Naive thymus-derived CD4-positive, alpha-beta T cell (primary cell): ENCODE measurements at places on chromosomes 7 and 10.

DNA sequence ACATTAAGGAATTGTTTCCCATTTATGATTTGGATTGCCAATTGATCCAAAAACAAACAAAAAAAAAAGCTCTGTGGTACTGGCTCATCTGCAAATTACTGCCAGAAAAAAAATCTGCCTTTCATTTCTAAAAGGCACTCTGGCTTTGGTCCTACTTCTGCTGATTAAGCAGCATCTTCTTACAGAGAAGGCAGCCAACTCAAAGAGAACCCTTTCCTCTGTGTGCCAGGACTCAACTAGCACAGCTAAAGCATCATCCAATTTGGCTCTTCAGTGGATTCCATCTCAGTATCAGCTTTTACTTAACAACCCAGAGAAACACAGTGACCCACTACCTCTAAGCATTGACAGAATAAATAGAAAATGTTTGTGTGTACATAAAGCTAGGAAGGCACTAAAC is 80.6 kb downstream of the GSAP start:
- H3K27ac ChIP-seq: no peak overlapping the region
- no peak overlapping the region for H3K4me3 ChIP-seq
- H3K36me3 ChIP-seq: no peaks in the 10 kb centered on the region
- DNase-seq: no peak
- no peaks in the 10 kb centered on the region for H3K27me3 ChIP-seq

DNA sequence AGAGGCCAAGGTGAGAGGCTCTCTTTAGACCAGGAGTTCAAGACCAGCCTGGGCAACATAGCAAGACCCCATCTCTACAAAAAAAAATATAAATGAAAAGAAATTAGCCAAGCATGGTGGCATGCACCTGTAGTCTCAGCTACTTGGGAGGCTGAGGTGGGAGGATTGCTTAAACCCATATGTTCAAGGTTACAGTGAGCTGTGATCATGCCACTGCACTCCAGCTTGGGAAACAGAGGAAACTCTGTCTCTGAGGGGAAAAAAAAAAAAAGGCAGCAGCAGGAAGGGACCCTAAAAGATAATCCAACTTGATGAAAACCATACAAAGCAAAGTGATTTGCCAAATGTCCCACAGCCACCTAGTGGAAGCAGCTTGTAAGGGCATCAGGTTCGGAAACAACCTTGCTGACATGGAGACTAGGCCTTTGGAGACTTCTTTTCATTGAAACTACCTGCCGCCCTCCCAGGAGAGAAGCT is 15.6 kb upstream of the PBLD start:
- H3K36me3 ChIP-seq: peaks cover 17% of the 10 kb centered on the region
- H3K27ac ChIP-seq: peak overlapping the region; percentile 15
- peak; percentile 53 for DNase-seq
- H3K27me3 ChIP-seq: no peaks in the 10 kb centered on the region

GRCh38 chr10:68261132-68261856 is 29.4 kb upstream of the ATOH7 start:
- DNase-seq: no peak
- H3K4me1 ChIP-seq: no peaks in the 10 kb centered on the region
- H3K36me3 ChIP-seq: no peaks in the 10 kb centered on the region
- no peak overlapping the region for H3K4me3 ChIP-seq
- H3K27ac ChIP-seq: no peak overlapping the region

GRCh38 chr7:47232751-47233412 is 349.0 kb downstream of the TNS3 start:
- no peak overlapping the region for H3K4me3 ChIP-seq
- H3K27ac ChIP-seq: no peak overlapping the region
- no peaks in the 10 kb centered on the region for H3K36me3 ChIP-seq

GRCh38 chr10:49038711-49039110 is 76.6 kb downstream of the VSTM4 start:
- no peaks in the 10 kb centered on the region for H3K4me1 ChIP-seq
- H3K36me3 ChIP-seq: no peaks in the 10 kb centered on the region
- no peaks in the 10 kb centered on the region for H3K27me3 ChIP-seq
- H3K27ac ChIP-seq: no peak overlapping the region

- DNase-seq: no peak
- no peaks in the 10 kb centered on the region for H3K36me3 ChIP-seq
- no peaks in the 10 kb centered on the region for H3K4me1 ChIP-seq
- no peak overlapping the region for H3K4me3 ChIP-seq
These were observed 105.9 kb upstream of the EEPD1 start for GRCh38 chr7:36047091-36047658.

GRCh38 chr7:77982926-77983550 is 184.5 kb downstream of the PHTF2 start:
- no peak overlapping the region for H3K4me3 ChIP-seq
- no peak for DNase-seq
- H3K36me3 ChIP-seq: no peaks in the 10 kb centered on the region
- no peaks in the 10 kb centered on the region for H3K4me1 ChIP-seq

DNA sequence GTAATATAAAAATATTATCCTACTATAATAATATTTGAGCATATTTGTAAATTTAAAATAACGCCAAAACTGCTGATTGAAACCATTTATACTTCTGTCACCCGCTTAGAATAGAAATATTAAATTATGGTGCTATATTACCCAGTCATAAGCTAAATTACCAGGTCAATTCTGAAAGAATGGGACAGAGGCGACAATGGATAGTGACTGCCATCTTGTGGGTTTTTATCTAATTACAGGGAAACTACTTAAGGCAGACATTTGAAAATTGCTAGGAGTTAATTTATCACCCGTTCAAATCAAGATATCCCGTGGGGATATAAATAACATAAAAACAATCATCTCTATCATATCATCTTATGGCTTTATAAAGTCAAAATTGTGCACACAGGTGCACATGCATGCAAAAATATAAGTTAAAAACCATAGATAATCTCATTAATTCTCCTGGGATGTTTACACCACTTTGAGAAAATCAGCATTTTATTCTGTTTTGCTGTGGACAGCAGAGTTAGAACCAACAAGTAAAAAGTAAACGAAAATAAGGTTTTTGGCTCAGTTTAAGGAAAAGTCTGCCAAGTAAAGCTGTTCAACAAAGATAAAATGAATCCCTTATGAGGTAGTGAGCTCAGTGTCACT is 41.3 kb upstream of the HPSE2 start:
- no peaks in the 10 kb centered on the region for H3K27me3 ChIP-seq
- H3K27ac ChIP-seq: no peak overlapping the region
- DNase-seq: no peak
- H3K36me3 ChIP-seq: no peaks in the 10 kb centered on the region
- no peak overlapping the region for H3K4me3 ChIP-seq

- no peaks in the 10 kb centered on the region for H3K27me3 ChIP-seq
- H3K4me3 ChIP-seq: no peak overlapping the region
- no peak overlapping the region for H3K27ac ChIP-seq
- DNase-seq: no peak
These were observed 488.9 kb downstream of the SH2D4B start for GRCh38 chr10:81026591-81026990.

- H3K36me3 ChIP-seq: no peaks in the 10 kb centered on the region
- H3K4me1 ChIP-seq: peaks cover 8% of the 10 kb centered on the region
- H3K4me3 ChIP-seq: no peak overlapping the region
- no peaks in the 10 kb centered on the region for H3K27me3 ChIP-seq
These were observed 73.5 kb downstream of the RTKN2 start for GRCh38 chr10:62194924-62195674.

- H3K27ac ChIP-seq: no peak overlapping the region
- no peaks in the 10 kb centered on the region for H3K4me1 ChIP-seq
- no peaks in the 10 kb centered on the region for H3K36me3 ChIP-seq
- DNase-seq: no peak
- H3K27me3 ChIP-seq: no peaks in the 10 kb centered on the region
These were observed 211.8 kb upstream of the PPP2R2D start for GRCh38 chr10:131689016-131689415.

- no peak overlapping the region for H3K4me3 ChIP-seq
- no peaks in the 10 kb centered on the region for H3K36me3 ChIP-seq
- DNase-seq: no peak
- H3K4me1 ChIP-seq: no peaks in the 10 kb centered on the region
- no peaks in the 10 kb centered on the region for H3K27me3 ChIP-seq
These were observed 79.6 kb upstream of the RET start for GRCh38 chr10:42997151-42997848.

DNA sequence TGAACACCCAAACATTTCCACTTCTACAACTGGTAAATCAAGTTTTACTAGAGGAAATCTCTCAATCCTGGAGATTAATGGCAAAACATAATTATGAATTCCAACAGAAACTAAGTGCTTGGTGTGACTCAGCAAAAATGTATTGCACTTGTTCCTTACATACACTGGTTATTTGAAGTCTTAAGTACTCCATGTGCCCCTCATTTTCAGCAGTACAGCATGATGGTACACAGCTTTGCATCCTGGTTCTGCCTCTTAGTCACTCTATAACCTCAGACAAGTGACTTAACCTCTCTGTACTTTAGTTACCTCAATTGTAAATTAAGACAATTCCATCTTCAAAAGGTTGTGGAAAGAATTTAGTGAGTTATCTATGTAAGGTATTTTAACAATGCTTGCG is 12.9 kb downstream of the SLC16A12 start:
- no peak for DNase-seq
- no peak overlapping the region for H3K27ac ChIP-seq
- no peaks in the 10 kb centered on the region for H3K27me3 ChIP-seq
- H3K36me3 ChIP-seq: no peaks in the 10 kb centered on the region

GRCh38 chr7:141200191-141201108 is 126.6 kb downstream of the TMEM178B start:
- no peaks in the 10 kb centered on the region for H3K36me3 ChIP-seq
- no peak overlapping the region for H3K4me3 ChIP-seq
- DNase-seq: no peak
- no peak overlapping the region for H3K27ac ChIP-seq
- no peaks in the 10 kb centered on the region for H3K27me3 ChIP-seq
- no peaks in the 10 kb centered on the region for H3K4me1 ChIP-seq

- no peak overlapping the region for H3K4me3 ChIP-seq
- no peaks in the 10 kb centered on the region for H3K36me3 ChIP-seq
- H3K27ac ChIP-seq: no peak overlapping the region
- H3K4me1 ChIP-seq: no peaks in the 10 kb centered on the region
- no peak for DNase-seq
These were observed 1.1 kb upstream of the ARHGAP22 start for GRCh38 chr10:48605786-48606529.

DNA sequence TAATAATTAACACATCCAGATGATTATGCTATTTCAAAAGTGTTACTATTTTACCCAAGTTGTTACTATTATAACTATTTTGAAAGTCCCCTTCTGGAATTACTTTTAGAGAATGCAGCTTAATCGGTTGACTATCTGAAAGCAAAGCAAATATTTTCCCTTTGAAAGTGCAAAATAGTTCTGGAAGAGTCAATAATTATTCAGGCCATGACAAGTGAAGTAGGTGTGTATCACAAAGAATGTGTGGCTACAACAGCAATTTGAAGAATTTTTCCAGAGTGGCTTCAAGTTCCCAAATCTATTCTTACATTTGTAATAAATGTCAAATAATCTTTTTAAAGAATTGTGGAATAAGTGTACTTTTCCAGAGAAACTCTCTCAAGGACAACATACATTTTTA is 42.8 kb downstream of the RNLS start:
- H3K36me3 ChIP-seq: no peaks in the 10 kb centered on the region
- H3K4me3 ChIP-seq: no peak overlapping the region
- no peak overlapping the region for H3K27ac ChIP-seq
- H3K4me1 ChIP-seq: no peaks in the 10 kb centered on the region

- H3K4me3 ChIP-seq: no peak overlapping the region
- no peaks in the 10 kb centered on the region for H3K4me1 ChIP-seq
- H3K27me3 ChIP-seq: no peaks in the 10 kb centered on the region
- no peak overlapping the region for H3K27ac ChIP-seq
These were observed 62.4 kb upstream of the SDK1 start for GRCh38 chr7:3238525-3239210.

DNA sequence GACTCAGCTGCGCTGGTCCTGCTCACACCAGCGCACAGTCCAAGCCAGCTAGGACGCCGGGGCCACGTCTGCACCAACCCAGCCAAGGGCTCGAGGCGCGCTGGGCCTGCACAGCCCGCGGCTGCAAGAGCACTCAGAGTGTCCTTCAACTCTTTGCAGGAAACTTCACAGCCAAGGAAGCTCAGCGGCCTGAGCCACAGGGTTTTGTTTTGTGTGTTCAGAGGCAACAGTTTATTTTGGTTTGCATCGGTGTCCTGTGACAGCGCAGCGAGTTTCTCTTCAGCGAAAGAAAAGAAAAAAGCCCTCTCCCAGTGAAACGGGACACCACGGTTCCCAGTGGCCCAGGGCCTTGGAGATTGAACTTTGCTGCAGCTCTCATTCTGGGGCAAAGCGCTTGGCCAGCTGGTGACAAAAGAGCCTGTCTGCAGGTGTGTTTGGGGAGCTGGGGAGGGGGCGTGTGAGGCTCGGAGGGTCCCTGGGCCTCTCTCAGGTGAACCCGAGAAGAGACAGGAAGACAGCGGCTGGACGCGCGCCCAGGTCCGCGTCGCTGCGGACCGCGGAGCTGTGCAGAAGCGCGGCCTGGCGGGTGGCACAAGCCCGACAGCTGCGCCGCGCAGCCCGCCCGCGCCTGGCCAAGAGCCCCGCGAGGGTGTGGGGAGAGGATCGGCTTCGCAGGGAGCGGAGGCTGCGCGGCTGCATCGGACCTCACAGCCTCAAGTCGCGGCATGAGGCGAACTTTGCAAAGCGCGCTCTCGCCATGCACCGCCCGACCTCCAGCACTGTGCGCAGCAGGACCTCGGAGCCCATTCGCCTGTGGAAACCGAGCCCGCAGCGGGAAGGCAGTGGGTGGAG is 922 bp downstream of the CXCL12 start:
- no peak overlapping the region for H3K4me3 ChIP-seq
- no peaks in the 10 kb centered on the region for H3K4me1 ChIP-seq
- no peaks in the 10 kb centered on the region for H3K36me3 ChIP-seq
- no peak overlapping the region for H3K27ac ChIP-seq
- DNase-seq: no peak
- no peaks in the 10 kb centered on the region for H3K27me3 ChIP-seq

DNA sequence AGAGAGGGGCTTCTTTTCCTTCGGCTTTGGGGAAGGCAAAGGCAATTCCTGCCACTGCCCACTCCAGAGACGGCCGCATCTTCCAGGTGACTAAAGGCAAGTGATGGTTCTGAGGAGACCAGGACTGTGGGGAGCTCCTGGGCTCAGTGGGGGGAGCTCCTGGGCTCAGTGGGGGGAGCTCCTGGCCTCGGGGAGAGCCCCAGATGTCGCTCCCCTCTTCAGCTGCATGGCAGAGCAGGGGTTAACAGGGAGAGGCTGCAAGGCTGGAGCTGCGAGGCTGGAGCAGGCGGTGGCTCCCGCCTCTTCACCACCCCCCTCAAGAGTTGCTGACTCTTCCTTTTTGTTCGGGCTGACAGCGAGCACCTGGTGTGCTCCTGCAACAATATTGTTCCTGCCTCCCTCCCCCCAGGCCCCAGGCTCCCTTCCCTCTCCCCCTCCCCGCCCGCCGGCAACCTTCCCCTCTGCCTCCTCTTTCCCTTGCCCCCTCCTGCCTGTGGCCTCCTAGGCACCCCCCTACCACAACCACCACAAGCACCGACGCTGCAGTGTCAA is 56.3 kb upstream of the LBX1 start:
- H3K27ac ChIP-seq: no peak overlapping the region
- no peak overlapping the region for H3K4me3 ChIP-seq
- H3K27me3 ChIP-seq: peaks cover 17% of the 10 kb centered on the region
- H3K36me3 ChIP-seq: no peaks in the 10 kb centered on the region
- H3K4me1 ChIP-seq: no peaks in the 10 kb centered on the region
